ENCODE measurements at places on chromosomes 5 and 9.

GRCh38 chr5:136025900-136026299 lies 2.9 kb upstream of the TGFBI start:
- no peak for DNase-seq

- DNase-seq: no peak
Observed at GRCh38 chr5:80799573-80799972, 144.8 kb upstream of the DHFR start.

DNA sequence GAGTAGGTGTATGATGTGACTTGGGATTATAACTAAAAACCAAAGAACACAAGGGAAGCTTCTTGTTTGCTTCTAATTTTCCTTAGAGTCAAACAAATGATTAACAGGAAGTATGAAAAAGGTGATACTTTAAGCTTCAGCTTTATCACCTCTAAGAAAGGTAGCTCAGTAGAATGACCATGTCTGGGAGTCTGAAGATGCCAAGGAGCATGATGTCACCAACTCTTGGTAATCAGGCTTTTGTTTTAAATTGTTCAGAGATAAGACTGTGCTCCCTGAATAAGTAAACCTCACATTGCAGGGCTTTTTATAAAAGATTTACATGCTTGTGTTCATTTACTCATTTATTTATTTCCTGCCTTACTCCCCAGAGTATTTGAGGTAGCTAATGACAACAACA lies 169.9 kb downstream of the FER start:
- DNase-seq: no peak

DNA sequence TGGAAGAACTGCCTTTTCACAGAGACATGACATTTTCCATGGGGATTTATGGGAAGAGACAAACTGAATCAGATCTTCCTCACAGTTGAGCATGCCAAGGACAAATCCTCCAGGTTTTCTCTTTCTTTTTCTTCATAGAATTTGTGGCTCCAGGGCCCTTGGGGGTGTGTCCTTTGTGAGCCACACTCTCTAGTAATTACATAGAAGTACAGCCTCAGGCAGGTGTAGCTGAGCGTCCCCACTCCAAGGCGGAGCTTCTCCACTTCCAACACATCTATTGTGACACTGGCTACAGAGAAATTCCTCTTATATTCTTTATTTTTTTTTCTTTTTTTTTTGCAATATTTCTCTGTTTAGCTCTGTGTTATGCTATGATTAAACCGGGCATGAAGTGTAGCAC lies 420.5 kb upstream of the CD180 start:
- DNase-seq: no peak

DNA sequence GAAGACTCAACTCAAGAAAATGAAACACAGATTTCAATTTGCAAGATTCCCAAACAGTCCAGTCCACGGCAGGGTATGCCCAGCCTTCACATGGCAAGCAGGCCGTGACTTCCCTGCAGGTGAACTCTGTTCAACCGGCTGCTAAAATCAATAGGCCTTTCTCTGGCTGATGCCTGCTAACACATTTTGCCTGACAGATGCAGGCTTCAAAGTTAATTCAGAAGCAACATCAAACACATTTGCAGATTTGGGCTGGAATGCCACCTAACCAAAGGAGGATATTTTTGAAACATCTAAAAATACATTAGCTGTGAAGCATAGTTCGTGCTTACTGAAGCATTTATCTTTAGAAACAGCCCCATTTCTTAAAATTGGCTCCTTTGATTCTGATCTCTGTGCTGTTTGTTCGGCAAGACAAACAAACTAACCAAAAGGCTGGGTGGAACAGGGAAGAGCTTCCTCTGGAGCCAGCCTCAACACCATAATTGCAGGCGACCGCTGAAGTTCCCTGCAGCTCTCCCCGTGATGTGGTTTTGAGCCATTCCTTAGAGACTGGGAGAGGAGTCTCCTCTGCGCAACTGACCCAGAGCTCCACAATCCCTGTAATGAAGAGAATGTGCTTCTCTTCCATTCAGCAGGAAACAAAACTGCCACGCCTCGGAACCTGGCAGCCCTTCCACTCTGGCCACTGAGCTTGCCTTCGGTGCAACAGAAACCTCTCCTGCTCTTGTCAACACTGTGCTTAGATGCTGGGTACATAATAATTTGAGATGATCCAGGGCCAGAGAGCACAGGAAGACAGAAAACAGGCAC lies 126.5 kb downstream of the MYO10 start:
- peak; percentile 53 for DNase-seq

DNA sequence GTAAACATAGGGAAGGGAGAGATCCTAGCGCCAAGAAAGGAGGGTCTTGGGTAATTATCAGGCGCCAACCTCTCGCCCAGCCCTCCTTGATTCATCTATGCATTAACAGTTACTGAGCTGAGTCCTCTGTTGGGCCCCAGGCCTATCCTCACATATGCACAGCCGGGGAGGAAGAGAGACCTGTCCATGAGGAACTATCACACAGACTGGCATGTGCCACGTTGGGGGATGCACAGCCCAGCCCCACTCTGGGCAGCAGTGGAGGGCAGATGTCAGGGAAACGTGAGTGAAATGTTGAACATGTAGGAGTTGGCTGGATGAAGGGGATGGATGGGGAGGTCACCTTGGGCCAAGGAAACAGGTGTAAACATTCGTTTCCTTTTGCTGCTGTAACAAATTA lies 18.8 kb upstream of the ENHO start:
- no peak for DNase-seq

- no peak for DNase-seq
Observed at GRCh38 chr9:18477121-18477660, 3.2 kb downstream of the ADAMTSL1 start.

DNA sequence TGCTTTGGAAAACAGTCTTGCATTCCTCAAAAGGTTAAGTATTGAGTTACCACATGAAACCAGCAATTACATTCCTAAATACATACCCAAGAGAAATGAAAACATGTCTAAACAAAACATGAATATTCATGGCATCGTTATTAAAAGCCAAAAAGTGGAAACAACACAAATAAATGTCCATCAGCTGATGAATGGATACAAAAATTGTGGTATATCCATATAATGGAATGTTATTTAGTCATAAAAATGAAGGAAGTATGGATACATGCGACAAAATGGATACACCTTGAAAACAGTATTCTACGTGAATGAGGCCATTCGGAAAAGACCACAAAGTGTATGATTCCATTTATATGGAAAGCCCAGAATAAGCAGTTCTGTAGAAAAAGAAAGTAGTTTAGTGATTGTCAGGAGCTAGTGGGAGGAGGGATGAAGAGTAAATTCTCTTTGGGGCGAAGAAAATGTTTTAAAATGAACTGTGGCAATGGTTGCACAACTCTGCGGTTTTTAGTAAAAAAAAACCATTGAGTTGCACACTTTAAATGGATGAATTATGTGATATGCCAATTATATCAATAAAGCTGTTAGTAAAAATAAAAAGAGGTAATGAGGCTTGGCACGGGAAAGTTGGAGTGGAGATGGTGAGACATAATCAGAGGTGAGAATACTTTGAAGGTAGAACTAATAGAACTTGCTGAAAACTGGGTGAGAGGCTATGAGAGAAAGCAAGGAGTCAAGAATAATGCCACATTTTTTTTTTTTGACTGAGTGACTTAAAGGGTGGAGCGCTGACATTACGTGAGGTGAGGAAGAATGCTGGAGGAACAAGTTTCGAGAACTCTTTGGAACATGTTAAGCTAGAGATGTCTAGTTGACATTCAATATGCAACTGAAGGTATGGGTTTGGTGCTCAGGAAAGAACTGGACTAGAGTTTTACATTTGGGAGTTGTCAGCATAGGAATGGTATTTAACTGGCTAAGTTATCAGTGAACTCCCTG lies 194.9 kb upstream of the ZNF608 start:
- DNase-seq: no peak

GRCh38 chr9:370086-370485 lies 155.4 kb downstream of the DOCK8 start:
- no peak for DNase-seq

DNA sequence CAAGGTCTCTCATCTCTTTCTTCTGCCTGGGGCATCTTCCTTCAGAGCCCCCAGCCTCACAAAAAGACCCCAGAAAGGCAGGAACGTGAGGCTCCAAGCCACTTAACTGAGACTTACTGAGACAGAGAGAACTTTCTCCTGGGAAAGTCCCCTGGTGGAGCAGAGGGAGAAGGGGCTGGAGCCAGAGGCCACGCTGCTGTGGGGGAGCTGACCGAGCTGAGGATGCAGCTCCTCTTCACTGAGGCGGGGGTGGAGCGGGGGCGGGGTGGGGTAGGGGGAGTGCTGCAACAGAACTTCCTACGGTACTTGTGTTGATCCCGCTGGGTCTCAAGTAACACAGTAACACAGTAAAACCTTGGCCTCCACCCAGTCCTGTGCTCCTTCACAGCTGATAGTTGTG lies 204.0 kb downstream of the FSTL4 start:
- no peak for DNase-seq

GRCh38 chr9:19969721-19970120 lies 180.9 kb upstream of the SLC24A2 start:
- DNase-seq: no peak

GRCh38 chr5:107467137-107467932 lies 203.4 kb downstream of the EFNA5 start:
- DNase-seq: no peak

DNA sequence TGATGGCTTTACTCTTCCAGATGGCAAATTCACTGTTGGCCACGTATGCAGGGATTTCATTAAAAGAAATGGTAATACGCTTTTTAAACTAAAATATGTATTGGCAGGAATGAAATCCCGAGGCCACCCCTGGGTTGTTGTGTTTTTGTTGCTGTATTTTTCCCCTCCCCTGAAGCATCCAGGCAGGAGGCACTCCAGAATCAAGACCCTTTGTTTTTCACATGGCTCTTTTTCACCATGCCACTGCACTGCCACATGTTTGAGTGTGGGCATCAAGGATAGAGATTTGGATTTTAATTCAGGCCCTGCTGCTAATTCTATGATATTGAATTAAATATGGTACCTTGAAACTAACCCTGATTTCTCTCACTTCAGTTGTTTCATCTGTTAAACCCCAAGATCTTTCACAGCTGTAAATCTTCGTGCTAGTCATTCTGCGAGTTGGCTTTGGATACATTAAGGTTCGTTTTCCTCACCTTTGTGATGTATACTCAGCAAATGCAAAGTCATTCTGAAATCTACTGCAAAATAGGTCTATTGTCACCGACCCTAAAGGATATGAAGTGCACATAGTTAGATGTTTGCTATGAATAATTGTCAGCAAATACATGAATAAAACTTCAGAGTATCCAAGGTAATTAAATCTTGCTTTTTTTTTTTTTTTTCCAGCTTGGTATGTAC lies 533.4 kb downstream of the PTPRD start:
- DNase-seq: no peak

GRCh38 chr5:3484836-3485235 lies 110.8 kb upstream of the IRX1 start:
- DNase-seq: no peak

- no peak for DNase-seq
Observed at GRCh38 chr5:35056686-35057085, 8.9 kb upstream of the AGXT2 start.

GRCh38 chr5:159527546-159528254 lies 197.4 kb upstream of the IL12B start:
- no peak for DNase-seq

- DNase-seq: no peak
Observed at GRCh38 chr5:180433032-180433422, 61.2 kb upstream of the CNOT6 start.

GRCh38 chr5:159316519-159317383 lies 13.5 kb downstream of the IL12B start:
- no peak for DNase-seq

- no peak for DNase-seq
Observed at GRCh38 chr9:99811598-99812383, 9.9 kb upstream of the NR4A3 start.

DNA sequence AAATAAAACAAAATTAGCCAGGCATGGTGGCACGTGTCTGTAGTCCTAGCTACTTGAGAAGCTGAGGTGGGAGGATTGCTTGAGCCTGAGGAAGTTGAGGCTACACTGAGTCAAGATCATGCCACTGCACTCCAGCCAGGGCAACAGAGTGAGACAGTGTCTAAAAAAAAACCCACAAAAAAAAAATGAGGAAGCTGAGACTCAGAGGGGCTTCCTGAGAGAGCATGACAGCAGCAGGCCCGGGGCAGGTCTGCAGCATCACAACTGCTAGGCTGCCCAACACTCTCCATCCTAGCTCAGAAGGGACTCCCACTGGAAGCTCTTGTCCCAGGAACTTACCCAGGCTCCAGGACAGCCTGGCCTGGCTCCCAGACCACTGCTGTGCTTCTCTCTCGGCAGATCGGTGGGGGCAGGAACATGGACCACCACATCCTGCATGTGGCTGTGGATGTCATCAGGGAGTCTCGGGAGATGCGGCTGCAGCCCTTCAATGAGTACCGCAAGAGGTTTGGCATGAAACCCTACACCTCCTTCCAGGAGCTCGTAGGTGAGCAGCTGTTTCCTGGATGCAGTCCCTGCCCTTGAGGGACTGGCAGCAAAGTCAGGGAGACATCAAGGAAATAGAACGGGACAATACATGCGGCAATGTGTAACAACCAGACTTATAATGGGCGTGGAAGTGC lies 19.1 kb downstream of the PTGS1 start:
- DNase-seq: no peak

GRCh38 chr9:104769655-104770054 lies 5.7 kb downstream of the NIPSNAP3B start:
- DNase-seq: no peak

DNA sequence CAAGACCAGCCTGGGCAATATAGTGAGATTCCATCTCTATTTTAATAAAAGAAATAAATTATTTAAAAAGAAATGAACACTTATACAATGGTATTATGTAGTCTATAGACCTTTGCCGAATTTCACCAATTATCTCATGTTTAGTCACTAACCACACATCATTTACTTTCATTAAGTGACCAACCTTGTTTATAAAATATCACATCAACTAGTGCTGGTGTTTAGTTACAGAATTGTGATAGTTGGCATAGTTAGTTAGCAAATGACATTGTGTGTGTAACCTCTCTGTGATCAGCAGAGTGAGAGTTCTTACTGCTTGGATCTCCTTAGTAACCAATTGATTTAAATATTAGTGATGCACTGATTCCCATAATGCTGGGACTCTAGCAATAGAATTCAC lies 71.8 kb downstream of the PRR16 start:
- DNase-seq: no peak

- no peak for DNase-seq
Observed at GRCh38 chr5:54531546-54531945, 14.0 kb downstream of the SNX18 start.

- peak; percentile 38 for DNase-seq
Observed at GRCh38 chr5:171776770-171777759, 8.6 kb upstream of the SMIM23 start.

GRCh38 chr5:149749481-149750365 lies 19.6 kb downstream of the PPARGC1B start:
- no peak for DNase-seq

DNA sequence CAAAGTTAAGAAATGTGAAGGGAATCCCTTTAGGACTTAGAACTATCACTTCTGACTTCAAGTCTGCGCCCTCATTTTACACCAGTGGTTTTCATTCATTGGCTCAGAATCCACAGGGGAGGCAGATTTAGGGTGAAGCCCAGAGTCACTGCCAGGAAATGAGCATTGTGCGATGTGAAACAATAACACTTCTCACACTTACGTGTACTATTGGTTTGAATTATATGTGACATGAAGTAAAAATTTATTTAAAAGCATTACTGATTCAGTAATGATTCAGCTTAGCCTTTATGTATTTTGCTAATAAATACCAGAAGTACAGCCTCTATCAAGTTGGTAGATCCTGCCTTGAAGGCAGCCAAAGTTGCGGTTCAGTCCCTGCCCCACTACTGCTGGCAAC lies 98.6 kb downstream of the PAM start:
- peak; percentile 77 for DNase-seq

- no peak for DNase-seq
Observed at GRCh38 chr5:129658801-129659200, 89.1 kb upstream of the MINAR2 start.

- DNase-seq: peak; percentile 15
Observed at GRCh38 chr5:135193213-135194125, 159.4 kb upstream of the PITX1 start.

Measured in fibroblast of skin of left biceps (primary cell).